ENCODE measurements at places on chromosomes 7 and 10.

- no peak for DNase-seq
Measured at GRCh38 chr7:34059136-34059828, 153.9 kb downstream of the BMPER start.

DNA sequence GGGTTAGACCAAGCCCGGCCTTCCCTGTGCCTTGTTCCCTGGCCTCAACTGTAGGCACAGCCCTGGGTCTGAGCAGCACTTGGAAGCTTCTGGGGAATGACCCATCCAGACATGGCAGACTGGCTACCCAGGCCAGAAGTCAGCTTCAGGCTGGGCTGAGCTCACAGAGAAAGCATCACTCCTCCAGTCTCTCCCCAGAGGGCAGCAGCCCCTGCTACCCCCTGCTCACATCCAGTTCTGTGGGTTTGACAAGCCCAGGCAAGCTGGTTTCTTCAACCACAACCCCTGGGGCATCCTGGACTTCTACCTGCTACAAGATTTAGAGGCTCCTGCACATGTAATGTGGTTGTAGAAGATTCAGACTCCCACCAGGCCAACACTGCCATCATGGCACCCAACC is 9.0 kb downstream of the C10orf71 start:
- no peak for DNase-seq

- no peak for DNase-seq
Measured at GRCh38 chr7:16564909-16565426, 38.3 kb downstream of the LRRC72 start.

DNA sequence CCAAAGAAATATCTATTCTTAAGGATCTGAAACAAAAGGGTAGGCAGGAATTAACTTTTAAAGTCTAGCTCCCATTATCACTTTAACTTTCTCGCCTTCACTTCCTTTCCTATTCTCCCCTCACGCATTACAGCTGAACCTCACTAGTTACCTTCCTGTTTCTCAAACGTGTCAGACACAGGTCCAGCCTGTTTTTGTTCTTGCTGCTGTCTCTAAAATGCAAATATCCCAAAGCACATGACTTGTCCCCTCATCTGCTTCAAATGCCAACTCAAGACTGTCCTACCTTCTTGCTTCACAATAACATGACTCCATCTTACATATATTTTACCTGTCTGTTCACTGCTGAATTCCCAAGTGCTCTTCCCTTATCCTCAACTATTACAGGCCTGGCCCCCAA is 17.6 kb downstream of the ZDHHC6 start:
- no peak for DNase-seq

- DNase-seq, result no peak
Measured at GRCh38 chr7:122299624-122300210, 4.8 kb downstream of the FEZF1 start.

- DNase-seq, result no peak
Measured at GRCh38 chr7:100449190-100449795, 13.0 kb upstream of the PPP1R35 start.

DNA sequence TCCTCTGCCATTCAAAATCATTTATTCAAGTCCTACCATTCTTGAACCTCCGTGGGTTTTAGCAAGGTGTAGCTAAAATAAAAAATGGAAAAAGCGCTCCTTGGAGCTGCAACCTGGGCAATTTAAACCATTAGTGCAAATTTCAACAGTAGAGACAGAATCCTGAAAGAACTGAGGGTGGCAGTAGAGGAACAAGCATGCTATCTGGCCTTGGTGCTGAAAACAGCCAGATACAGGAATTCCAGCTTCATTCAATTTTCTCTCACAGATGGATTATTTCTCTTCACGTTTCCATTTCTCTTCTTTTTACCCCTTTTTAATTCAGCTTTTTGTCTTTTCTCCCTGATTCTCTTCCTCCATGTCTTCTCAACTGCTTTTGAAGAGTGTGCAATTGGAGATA is 77.7 kb downstream of the OTUD1 start:
- no peak for DNase-seq

- no peak for DNase-seq
Measured at GRCh38 chr10:16987976-16988610, 141.5 kb downstream of the CUBN start.

GRCh38 chr7:114795475-114795874 is 126.4 kb upstream of the MDFIC start:
- DNase-seq, result no peak

- no peak for DNase-seq
Measured at GRCh38 chr10:102593804-102594079, 50.5 kb upstream of the TRIM8 start.

GRCh38 chr7:114663502-114663901 is 248.9 kb downstream of the FOXP2 start:
- no peak for DNase-seq

GRCh38 chr7:159000070-159000469 is 143.7 kb downstream of the DYNC2I1 start:
- DNase-seq, result no peak

DNA sequence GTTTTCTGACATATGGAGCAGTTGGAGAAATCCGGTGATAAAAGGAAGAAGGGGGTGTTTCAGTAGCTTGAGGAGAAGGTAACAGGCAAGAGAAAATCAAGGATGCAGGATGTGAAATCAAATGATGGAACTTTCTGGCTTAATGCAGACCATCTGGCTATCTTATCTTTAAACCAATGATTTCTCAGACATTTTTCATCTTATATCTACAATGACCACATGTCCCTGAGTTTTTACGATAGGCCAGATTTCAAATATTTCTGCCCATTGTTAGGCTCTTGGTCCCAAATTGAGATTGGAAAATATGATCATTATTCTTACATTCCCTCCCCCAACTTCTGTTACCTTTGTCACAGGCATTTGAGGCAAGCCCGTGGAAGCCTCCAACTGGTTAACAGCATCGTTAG is 486.8 kb downstream of the SUGCT start:
- no peak for DNase-seq

- DNase-seq, result no peak
Measured at GRCh38 chr7:6546498-6547251, 4.6 kb downstream of the GRID2IP start.

GRCh38 chr10:97882142-97883091 is 32.8 kb downstream of the GOLGA7B start:
- no peak for DNase-seq

GRCh38 chr7:95304990-95305389 is 19.3 kb downstream of the PON1 start:
- DNase-seq, result no peak

GRCh38 chr7:94971051-94971867 is 63.9 kb downstream of the PPP1R9A start:
- no peak for DNase-seq

GRCh38 chr7:3338161-3338560 is 37.1 kb downstream of the SDK1 start:
- no peak for DNase-seq

DNA sequence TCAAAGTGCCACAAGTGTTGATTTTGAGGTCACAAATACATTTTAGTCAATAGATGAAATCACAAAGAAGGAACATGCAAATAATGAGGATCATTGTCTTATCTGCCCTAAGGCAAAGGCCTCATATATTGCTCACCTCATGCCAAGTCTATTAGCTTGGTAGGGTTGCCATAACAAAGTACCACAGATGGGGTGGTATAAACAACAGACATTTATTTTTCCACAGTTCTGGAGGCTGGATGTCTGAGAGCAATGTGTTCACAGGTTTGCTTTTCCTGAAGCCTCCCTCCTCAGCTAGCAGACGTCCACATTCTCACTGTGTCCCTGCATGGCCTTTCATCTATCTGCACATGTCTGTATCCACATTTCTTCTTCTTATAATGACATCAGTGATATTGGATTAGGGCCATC is 59.6 kb downstream of the RELN start:
- no peak for DNase-seq

DNA sequence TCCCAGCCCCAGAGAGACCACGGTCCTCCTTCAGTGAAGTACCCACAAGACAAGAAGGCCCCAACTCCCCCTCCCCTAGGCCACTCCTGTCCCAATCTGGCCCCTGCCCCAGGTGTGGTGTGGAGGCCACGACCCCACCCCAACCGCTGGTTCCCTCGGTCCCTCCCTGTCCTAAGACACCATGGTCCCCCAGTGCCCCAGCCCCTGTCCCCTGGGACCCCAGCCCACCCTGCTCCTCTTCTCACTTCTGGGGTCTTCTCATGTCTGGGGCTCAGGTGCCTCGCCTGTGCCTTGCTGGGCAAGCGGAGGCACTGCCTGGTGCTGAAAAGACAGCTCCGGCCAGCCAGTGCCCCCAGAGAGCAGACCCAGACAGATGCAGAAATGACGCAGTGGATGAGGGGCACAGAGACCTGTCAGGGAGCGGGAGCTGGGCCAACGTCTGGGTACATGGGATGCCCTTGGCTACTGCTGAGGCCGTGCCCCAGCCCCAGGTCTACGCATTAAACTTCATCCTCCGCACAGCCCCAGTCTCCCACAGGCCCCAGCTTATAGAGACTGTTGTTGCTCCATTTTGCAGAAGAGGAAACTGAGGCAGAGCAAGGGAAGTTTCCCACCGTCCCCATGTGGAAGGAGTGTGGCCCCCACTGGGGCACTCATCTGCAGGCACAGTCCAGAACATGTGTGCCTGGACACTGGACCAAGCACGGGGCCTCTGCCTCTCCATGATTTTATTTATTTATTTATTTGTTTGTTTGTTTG is 14.8 kb downstream of the GRIFIN start:
- DNase-seq, result no peak

DNA sequence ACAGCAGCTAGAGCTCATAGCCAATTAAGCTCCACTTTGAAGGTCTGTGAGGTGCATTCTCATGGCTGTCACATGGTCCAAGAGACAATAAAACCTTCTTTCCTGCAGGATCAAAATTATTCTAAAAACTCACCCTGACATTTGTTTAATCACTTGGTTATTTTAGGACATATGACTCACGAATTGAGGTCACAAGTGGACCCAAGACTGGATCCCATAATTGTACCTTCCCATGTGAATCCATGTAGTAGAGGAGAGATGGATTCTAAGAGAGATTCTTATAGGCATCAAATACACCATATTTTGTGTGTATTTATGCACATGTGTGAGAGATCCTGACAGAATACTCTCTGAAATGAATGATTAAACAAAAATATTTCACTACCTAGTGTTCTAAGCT is 18.1 kb downstream of the POLR1F start:
- no peak for DNase-seq

GRCh38 chr10:860519-860918 is 71.0 kb downstream of the LARP4B start:
- DNase-seq, result no peak

DNA sequence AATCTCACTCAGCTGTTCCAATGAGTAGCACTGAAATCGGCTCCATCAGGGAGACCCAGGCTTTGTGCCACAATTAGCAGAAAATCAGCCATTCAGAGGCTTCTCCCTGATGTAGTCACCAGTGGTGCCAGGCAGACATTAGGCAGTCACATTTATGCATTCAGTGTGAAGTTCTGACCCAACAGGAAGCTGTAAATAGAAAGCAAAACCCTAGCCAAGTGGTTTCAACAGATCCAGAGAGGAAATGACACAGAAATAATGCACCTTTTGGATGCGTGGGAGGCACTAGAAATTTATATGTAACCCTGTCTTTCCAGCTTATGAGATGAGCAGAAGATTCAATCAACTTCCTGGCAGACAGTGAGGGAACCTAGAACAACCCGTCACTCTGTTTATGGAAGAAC is 186.4 kb downstream of the PDE1C start:
- DNase-seq, result no peak

- no peak for DNase-seq
Measured at GRCh38 chr10:132328738-132329137, 3.3 kb upstream of the LRRC27 start.

DNA sequence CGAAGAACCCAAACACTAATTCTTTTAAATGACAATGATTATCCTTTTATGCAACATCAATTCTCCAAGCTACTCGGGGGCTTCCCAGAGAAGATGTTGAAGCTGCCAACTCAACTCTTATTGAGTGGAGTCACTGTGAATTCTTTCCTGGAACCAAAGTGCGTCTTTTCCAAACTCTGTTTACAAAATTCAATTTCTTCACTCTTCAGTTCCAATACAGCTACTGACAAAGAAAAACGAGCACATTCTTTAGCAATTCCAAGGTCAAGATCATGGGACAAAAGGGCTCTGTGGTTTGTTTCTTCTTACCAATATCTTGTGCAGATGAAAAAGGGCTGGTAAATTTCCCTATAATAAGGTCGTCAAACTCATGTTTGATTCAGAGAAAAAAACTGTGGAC is 74.2 kb downstream of the FAS start:
- no peak for DNase-seq

DNA sequence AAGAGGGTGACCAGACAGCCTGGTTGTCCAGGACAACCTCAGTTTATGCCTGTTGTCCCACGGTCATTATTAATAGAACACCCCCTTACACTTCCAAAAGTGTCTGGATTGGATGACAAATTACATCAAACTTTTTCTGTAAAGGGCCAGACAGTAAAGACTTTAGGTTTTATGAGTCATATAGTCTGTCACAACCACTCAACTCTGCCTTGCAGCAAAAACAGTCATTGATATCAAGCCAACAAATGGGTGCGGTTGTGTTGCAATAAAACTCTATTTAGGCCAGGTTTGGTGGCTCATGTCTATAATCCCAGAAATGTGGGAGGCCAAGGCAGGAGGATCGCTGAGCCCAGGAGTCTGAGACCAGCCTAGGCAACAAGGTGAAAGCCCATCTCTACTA is 66.7 kb upstream of the ATP6V0A4 start:
- no peak for DNase-seq

- no peak for DNase-seq
Measured at GRCh38 chr7:121697731-121698316, 175.1 kb upstream of the PTPRZ1 start.

DNA sequence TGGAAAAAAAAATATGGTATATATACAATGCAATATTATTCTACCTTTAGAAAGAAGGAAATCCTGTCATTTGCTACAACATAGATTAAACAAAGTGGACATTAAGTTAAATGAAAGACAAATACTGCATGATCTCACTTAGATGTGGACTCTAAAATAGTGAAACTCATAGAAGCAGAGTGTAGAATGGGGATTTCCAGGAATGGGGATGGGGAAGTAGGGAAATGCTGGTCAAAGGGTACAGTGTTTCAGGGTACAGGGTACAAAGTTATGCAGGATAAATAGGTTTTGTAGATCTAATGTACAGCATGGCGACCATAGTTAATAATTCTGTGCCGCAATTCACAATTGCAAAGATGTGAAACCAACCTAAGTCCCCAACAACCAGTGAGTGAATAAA is 385.5 kb downstream of the SFMBT2 start:
- DNase-seq, result no peak

GRCh38 chr10:96470116-96470743 is 43.5 kb downstream of the TLL2 start:
- no peak for DNase-seq

GRCh38 chr10:97838091-97838490 is 11.6 kb upstream of the GOLGA7B start:
- DNase-seq, result no peak

DNA sequence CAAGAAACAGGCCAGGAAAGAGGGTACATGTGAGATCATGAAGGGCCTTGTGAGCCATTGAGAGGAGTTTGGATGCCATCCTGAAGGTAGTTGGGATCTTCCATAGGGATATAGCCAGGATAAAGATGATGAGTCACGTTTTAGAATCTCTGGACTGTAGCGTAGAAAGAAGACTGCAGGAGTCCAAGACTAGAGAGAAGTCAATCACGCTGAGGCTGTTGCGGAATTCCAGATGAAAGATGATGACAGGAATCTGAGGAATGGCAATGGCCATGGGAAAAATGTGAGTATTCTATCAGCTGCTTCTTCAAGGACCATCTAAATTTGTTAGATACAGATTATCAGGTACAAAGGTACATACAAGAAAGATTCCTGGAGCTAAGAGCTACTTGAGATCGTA is 711.3 kb downstream of the GRM8 start:
- no peak for DNase-seq
